Smooth muscle cell of the umbilical artery (primary cell): ENCODE measurements at places on chromosomes 2 and 18. TPM values are rescaled to one million over a fixed set of nuclear protein-coding genes. Genes with fewer than 3 reads are reported as not detected.

GPR55 gene
- not detected in 2 replicates for total RNA-seq

RGPD3 gene
- 0.30 and 0.37 TPM in 2 replicates for total RNA-seq

UBXN4 gene
- total RNA-seq = 65.3 and 82.4 TPM in 2 replicates

SNORC gene
- 0.89 and 1.2 TPM in 2 replicates for total RNA-seq

ABCG8 gene
- not detected in 2 replicates for total RNA-seq

ZBTB7C gene
- not detected in 2 replicates for total RNA-seq

MLPH gene
- 11.6 and 50.9 TPM in 2 replicates for total RNA-seq

MARCO gene
- total RNA-seq = not detected in 2 replicates

PRKAG3 gene
- total RNA-seq = not detected in 2 replicates

DPYSL5 gene
- total RNA-seq = not detected in 2 replicates

PER2 gene
- total RNA-seq = 1.5 and 5.9 TPM in 2 replicates

GALNT14 gene
- under 0.01 and 2.3 TPM in 2 replicates for total RNA-seq

RMC1 gene
- total RNA-seq = 27.9 and 33.4 TPM in 2 replicates

CNOT11 gene
- total RNA-seq = 15.7 and 20.2 TPM in 2 replicates

SCN9A gene
- total RNA-seq = 22.9 and 57.8 TPM in 2 replicates

SNED1 gene
- total RNA-seq = 0.14 and 0.30 TPM in 2 replicates

GALNT5 gene
- total RNA-seq = 52.8 and 71.3 TPM in 2 replicates

FLACC1 gene
- 0.89 and 1.7 TPM in 2 replicates for total RNA-seq

RNF25 gene
- 20.0 and 23.2 TPM in 2 replicates for total RNA-seq

MAP3K19 gene
- total RNA-seq = not detected in 2 replicates
